ENCODE measurements at places on chromosomes 7 and 10.
A peak's percentile ranks its signal among the peaks of the same experiment; 100 is the strongest.

- DNase-seq = peak; percentile 24
Measured at GRCh38 chr7:91949221-91950009, 8.8 kb downstream of the AKAP9 start.

GRCh38 chr7:73423519-73424488, 9.8 kb upstream of the FZD9 start:
- no peak for DNase-seq

GRCh38 chr10:30866896-30867295, 164.8 kb downstream of the ZNF438 start:
- no peak for DNase-seq

- no peak for DNase-seq
Measured at GRCh38 chr10:119742947-119743648, 17.2 kb downstream of the INPP5F start.

DNA sequence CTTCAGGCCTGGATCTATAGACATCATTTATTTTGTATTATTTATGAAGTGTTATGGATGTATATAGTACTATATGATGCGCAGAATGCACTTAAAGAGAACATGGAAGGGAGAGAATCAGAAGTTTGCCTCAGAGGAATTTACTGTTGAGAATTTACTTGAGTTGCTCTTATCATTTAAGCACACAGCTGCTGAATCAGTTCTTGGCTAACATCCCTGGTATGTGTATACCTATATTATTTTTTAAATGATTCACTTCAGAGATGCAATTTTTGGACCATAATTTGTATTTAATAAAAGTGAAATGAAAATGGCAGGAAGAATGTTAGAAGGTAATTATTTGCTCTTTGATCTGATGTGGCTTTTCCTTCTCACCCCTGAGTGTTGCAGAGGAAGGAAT, 191.6 kb downstream of the BICC1 start:
- DNase-seq = no peak
